ENCODE measurements at places on chromosomes 11 and 22.

GRCh38 chr11:63142459-63142858 lies 1.6 kb downstream of the SLC22A24 start:
- DNase-seq = no peak

DNA sequence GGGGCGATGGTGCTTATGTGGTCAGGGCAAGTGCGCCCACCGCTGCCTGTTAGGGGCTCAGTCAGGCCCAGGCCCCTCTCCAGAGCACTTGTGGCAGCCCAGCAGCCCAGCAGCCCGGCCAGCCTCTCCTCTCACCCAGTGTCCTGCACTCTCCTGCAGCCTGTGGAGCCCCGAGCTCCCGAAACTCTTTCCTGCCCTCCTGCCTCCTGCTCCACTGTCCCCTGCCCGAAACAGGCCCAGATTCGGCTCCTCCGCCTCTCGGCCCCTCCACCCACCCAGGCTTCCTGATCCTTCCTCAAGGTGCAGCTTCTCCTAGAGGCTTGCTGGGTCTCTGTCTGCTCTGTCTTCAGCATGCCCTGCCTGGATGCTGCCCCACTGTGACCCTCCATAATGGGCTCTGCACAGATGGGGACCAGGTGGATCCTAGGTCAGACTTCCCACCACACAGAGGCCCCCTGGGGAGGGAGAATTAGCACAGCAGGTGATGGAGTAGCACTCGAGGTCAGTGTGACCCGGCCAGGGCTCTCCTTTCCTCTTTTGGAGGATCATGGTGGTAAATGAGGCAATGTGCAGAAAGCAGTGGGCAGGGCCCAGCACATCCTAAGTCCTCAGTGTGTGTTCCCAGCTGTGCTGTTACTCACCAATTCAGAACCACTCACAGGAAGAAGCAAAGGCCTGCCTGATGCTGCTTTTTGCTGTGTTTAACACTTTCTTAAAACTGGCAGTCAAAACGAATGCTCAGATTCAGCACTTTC lies 18.6 kb upstream of the NAP1L4 start:
- DNase-seq = no peak

DNA sequence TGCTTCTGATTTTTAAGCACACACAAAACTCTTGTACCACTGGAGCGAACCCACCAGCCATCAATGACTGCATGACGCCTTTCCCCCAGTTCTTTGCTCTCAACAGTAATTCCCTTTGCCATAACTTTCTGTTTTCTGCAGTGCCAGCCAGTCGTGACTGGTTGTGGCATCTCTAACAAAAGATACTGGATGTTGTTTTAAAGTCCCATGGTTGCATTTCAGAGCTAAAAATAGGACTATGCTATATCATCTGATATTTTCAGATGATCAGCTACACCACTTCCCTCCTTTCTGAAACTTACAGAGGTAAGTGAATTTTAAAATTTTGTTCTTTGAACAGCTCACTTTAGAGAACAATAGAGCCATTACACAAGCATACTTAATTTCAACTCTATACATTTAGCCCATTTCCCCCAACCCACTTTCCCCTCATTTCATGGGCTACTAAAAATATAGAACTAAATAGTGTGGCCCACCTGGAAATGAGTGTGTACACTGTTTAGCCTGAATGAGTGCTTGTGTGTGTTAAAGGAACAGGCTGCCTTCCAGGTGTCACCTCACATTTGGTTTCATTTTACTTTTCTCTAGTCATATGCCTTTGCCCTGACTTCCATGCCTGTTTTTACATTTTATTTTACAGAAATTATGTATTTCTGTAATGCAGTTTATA lies 136.9 kb upstream of the ZC3H12C start:
- no peak for DNase-seq

- no peak for DNase-seq
Observed at GRCh38 chr11:78351193-78351592, 66.4 kb downstream of the GAB2 start.

DNA sequence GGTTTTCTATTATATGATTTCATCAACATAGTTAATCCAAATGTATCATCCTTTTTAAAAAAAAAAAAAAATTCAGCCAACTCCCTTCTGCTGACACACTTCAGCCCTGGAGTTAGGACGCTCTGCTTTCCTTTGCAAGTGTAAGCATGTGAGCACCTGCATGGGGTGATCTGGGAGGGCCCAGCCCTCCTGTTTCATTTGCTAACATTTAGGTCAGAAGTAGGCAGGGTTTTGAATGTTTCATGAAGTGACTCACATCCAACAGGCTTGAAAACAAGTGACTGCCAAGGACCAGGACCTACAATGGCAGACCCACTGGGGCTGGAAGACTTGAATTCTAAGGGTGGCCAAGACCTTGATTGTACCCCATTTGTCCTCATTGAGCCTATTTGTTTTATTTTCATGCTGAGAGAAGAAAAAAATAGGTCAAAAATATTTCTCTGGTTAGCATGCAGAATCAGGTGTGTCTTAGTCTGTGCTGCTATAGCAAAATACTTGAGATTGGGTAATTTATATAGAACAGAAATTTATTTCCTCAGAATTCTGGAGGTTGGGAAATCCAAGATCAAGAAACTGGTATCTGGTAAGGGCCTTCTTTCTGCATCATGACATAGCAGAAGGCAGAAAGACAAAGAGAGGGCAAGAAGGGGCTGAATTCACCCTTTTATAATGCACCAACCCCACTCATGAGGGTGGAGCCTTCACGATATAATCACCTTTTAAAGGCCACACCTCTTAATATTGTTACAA lies 137.6 kb downstream of the CD44 start:
- DNase-seq = no peak

GRCh38 chr11:44684859-44685281 lies 41.9 kb upstream of the TSPAN18 start:
- no peak for DNase-seq

DNA sequence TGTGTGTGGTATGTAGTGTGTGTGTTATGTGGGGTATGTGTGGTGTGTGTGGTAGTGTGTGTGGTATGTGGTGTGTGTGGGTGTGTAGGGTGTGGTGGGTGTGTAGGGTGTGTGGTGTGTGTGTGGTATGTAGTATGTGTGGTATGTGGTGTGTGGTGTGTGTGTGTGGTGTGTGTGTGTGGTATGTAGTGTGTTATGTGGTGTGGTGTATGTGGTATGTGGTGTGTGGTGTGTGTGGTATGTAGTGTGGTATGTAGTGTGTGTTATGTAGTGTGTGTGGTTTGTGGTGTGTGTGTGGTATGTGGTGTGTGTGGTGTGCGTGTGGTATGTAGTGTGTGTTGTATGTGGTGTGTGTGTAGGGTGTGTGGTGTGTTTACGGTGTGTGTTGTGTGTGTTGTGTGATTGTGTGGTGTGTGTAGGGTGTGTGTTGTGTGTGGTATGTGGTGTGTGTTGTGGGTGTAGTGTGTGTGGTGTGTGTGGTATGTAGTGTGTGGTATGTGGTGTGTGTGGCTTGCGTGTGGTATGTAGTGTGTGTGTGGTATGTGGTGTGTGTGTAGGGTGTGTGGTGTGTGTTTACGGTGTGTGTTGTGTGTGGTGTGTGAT lies 4.2 kb upstream of the PPP6R2 start:
- DNase-seq = no peak

- DNase-seq = no peak
Observed at GRCh38 chr11:102572554-102573220, 42.1 kb upstream of the MMP7 start.

DNA sequence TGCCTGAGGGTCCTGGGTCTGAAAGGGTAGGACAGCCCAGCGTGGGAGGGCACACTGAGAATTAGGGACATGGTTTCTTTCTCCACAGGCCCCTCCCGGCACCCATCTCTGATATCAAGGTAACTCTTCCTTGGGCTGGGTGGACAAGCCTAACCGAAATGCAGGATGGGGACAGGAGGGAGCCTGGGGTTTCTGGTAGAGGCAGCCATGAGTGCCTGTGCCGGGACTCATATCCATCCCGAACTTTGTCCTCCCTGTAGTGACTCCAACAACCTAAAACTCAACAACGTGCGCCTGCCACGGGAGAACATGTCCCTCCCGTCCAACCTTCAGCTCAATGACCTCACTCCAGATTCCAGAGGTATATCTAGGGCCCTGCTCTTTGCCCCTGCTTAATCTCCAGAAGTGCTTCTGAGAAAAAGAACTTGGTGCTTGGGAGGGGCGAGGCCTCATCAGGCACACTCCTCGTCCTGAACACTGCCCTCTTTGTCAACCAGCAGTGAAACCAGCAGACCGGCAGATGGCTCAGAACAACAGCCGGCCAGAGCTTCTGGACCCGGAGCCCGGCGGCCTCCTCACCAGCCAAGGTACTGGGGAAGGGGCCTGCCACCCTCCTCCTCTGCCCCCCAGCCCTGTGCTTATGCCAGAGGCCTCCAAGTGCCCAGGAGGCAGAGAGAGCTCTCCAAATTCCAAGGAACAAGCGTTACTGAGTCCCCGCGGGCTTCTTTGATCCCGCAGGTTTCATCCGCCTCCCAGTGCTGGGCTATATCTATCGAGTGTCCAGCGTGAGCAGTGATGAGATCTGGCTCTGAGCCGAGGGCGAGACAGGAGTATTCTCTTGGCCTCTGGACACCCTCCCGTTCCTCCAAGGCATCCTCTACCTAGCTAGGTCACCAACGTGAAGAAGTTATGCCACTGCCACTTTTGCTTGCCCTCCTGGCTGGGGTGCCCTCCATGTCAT lies 3.1 kb downstream of the TMEM25 start:
- no peak for DNase-seq

- DNase-seq = no peak
Observed at GRCh38 chr11:12761029-12761428, 86.8 kb downstream of the TEAD1 start.

DNA sequence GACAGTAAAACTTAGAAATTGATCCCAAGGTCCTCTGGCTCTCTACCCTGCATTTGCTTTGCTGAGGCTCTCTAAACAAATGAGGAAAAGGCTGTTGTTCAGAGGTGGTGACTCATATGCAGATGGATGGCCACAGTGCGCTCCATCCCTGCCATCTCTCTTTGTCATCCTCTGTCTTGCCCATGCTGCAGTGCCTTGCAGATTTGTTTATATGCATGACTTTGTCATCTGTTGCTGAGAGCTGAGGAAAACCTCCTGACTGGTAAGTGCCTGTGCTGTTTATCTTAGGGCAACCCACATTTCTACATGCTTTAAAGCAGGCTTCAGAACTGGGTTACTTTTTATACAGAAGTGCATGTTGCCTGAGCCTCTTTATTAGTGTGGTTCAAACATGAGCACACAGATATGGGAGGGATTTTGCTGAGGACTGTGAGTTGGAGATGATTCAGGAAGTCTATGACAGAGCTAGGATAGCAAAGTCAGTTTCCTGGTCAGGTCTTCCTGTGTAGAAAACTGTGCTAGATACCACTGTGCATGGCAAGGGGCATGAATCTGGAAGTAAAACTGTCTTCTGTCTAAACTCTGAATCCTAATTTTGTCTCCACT lies 57.4 kb downstream of the JAM3 start:
- DNase-seq = peak; percentile 69

GRCh38 chr22:38176170-38176741 lies 5.4 kb downstream of the PLA2G6 start:
- DNase-seq = no peak

- no peak for DNase-seq
Observed at GRCh38 chr11:47620836-47621378, 21.5 kb downstream of the MTCH2 start.

GRCh38 chr11:15742626-15743519 lies 613.5 kb downstream of the SOX6 start:
- no peak for DNase-seq
